NCI-H460 (cell line): ENCODE measurements at places on chromosomes 7 and 10.
A peak's percentile ranks its signal among the peaks of the same experiment; 100 is the strongest.

- peak; percentile 45 for DNase-seq
These were observed 19.8 kb downstream of the ERCC6 start for GRCh38 chr10:49518982-49519578.

DNA sequence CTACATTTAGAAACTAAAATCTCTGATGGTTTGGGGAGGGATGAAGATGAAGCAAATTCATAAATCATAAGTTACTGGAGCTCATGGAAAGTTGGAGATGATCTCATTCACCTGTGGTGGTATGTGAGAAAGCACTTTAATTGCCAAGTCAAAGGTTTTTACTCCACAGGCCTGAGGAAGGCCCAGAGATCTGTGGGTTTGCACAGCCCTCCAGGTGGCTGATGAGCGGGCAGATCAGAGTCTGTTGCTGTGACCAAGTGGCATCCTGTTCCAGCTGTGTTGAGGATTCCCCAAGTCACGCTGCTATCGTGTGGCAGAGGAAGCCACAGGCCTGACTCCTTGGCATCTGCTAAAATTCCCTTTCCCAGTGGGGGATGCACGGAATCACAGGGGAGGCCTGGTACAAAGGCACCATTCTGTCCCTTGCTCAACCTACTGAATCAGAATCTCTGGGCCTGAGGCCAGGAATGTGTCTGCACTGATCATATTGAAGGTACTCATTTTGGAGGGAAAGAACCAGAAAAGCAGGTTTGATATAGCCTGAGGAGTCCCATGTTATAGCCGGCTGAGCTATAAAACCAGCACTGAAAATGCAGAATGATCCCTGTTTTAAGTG is 19.7 kb upstream of the DDC start:
- no peak for DNase-seq

DNA sequence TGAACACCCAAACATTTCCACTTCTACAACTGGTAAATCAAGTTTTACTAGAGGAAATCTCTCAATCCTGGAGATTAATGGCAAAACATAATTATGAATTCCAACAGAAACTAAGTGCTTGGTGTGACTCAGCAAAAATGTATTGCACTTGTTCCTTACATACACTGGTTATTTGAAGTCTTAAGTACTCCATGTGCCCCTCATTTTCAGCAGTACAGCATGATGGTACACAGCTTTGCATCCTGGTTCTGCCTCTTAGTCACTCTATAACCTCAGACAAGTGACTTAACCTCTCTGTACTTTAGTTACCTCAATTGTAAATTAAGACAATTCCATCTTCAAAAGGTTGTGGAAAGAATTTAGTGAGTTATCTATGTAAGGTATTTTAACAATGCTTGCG is 12.9 kb downstream of the SLC16A12 start:
- peak; percentile 7 for DNase-seq

- no peak for DNase-seq
These were observed 339.9 kb downstream of the DNAJB6 start for GRCh38 chr7:157676456-157677255.

GRCh38 chr10:38093816-38094157 is 350 bp upstream of the ZNF37A start:
- no peak for DNase-seq

DNA sequence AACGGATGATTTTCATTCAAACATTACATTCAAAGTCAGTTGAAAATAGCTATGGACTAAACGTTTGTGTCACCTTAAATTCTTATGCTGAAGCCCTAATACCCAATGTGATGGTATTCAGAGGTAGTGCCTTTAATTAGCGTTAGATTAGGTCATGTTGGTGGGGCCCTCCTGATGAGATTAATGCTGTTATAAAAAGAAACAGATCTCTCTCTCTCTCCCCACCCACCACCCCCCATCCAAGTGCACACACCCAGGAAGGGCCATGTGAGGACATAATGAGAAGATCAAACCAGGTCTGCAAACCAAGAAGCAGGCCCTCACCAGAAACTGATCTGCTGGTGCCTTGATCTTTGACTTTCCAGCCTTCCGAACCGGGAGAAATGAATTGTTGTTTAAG is 44.2 kb downstream of the ZNF438 start:
- no peak for DNase-seq
